ENCODE measurements at places on chromosomes 11 and 22.

- H3K27ac ChIP-seq: peak overlapping the region; percentile 15
- no peak overlapping the region for H3K4me3 ChIP-seq
- H3K4me1 ChIP-seq: peaks cover 40% of the 10 kb centered on the region
- H3K27me3 ChIP-seq: no peaks in the 10 kb centered on the region
- no peak for DNase-seq
These were observed 18.3 kb downstream of the SBF2 start for GRCh38 chr11:10275714-10276113.

- no peaks in the 10 kb centered on the region for H3K27me3 ChIP-seq
- H3K36me3 ChIP-seq: no peaks in the 10 kb centered on the region
- no peak for DNase-seq
These were observed 1077.9 kb downstream of the DLG2 start for GRCh38 chr11:84549217-84549616.

GRCh38 chr11:119584193-119585042 lies 144.6 kb downstream of the NECTIN1 start:
- H3K4me1 ChIP-seq: peaks cover 10% of the 10 kb centered on the region
- H3K4me3 ChIP-seq: peak overlapping the region; percentile 84
- no peaks in the 10 kb centered on the region for H3K36me3 ChIP-seq
- no peak overlapping the region for H3K27ac ChIP-seq

DNA sequence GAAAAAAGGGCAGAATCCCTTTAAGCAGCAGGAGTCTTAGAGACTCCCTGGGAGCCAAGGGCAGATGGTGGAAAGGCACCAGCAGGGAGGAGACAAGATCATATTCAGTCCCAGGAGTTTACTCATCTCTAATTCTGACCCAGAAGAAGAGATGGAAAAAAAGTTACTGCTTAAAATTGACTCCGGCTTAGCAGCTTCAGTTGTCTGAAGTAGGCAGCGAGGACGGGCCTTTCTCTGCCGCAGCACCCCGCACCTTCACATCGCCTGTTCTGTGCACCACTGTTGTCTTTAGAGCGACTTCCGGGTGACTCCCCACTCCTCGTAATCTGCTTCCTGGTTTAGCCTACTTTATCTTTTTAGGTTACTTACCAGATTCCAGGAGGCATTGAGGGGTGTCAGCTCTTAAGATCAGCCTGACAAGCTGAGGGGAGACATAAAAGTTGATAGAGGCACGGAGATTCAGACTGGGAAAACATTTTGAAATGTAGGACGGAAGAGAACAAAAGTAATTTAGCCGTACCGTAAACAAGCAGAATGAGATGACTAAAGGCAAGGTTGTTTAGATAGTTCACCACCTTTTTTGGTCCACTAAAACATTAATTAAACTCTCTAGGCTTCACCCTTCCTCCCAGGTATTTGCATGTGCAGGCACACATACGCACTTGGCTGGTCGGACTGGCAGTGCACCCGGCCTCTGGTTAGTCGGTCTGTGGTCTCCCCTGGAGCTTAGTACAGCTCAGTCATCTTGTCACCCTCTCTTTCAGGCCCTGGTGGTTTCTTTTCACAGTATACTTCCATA lies 74.3 kb downstream of the CECR2 start:
- no peak for DNase-seq
- peak overlapping the region; percentile 65 for H3K4me3 ChIP-seq
- peaks cover 11% of the 10 kb centered on the region for H3K4me1 ChIP-seq
- no peak overlapping the region for H3K27ac ChIP-seq
- H3K36me3 ChIP-seq: no peaks in the 10 kb centered on the region

DNA sequence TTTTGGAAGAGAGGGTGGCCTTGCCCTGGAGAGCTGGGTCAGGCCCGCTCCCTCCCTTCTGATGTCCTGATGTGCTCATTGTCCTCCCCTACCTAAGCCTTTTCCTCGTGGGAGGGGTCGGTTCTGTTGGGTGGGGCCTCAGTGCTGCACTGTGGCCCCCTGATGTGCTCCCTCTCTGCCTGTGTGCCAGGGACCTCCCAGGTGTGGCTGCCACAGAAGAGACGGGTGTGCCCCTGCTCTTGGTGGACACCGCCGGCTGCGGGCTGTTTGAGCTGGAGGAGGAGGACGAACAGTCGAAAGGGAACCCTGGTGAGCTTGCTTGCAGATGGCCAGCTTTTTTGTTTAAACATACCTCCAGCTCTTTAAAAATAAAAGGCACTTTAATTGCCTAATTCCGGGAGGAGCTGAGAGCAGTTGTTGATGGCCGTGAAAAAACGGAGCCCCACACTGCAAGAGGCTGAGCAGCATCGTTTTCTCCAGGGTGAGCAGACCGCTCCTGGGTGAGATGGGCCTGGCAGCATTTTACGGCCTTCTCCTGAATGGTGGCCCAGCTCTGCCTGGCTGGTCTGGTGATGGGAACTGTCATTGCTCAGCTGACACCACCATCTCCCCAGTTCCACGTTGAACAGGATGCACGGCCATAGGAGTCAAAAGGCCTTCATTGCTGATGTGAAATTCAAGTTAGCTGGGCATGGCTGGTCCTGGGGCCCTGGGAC lies 30.1 kb downstream of the IGHMBP2 start:
- DNase-seq: no peak
- no peak overlapping the region for H3K27ac ChIP-seq
- no peaks in the 10 kb centered on the region for H3K4me1 ChIP-seq
- no peaks in the 10 kb centered on the region for H3K27me3 ChIP-seq

DNA sequence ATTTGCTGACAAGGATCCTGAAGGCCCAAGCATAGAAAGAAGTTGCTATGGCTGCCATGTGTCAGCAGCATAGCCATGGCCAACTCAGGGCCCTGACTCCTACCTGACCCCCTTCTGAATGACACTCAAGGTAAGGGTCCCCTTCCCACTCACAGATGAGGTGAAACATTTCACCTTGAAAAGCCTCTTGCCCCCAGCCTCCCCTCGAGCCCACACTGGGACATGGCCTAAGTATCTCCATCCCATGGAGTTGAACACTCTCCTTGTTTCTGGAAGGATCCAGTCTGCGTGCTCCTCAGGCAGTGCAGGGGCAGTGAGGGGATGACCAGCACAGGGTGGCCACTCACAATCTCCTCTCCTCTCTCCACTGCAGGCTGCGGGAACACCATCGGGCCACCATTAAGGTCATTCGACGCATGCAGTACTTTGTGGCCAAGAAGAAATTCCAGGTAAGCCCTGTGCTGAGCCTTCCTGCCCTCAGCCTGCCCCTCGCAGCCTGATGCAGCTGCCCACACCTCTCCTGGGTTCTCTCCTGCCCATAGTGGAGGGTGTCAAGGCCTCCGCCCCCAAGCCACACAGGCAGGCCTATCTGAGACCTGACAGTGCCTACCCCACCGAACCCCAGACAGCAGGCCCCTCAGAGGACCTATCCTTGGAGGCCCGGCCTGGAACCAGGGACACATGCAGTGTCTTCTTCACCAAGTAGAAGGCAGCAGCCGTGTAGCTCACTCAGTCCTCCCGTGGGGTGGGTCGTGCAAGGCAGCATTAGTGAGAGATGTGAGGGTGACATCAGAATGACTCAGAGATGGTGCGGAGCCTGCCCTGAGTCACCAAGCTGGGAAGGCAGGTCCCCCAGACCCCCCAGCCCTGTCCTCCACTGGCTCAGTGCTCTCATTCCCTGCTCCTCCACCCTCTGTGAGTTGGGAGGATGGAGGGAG lies 68.9 kb upstream of the KCNQ1OT1 start:
- H3K36me3 ChIP-seq: no peaks in the 10 kb centered on the region
- H3K27ac ChIP-seq: no peak overlapping the region
- H3K4me1 ChIP-seq: peaks cover 17% of the 10 kb centered on the region
- DNase-seq: peak; percentile 82

GRCh38 chr11:33208150-33208549 lies 46.9 kb upstream of the CSTF3 start:
- DNase-seq: no peak
- peaks cover 5% of the 10 kb centered on the region for H3K36me3 ChIP-seq
- H3K4me1 ChIP-seq: no peaks in the 10 kb centered on the region
- no peak overlapping the region for H3K4me3 ChIP-seq
- H3K27me3 ChIP-seq: no peaks in the 10 kb centered on the region

- H3K27me3 ChIP-seq: peaks cover 6% of the 10 kb centered on the region
- H3K4me1 ChIP-seq: peaks cover 48% of the 10 kb centered on the region
- peak overlapping the region; percentile 67 for H3K27ac ChIP-seq
- 0 out of 2 replicates have a peak, but pooled peaks cover 5% of the 10 kb centered on the region for H3K36me3 ChIP-seq
- no peak for DNase-seq
- peak overlapping the region; percentile 94 for H3K4me3 ChIP-seq
These were observed 3.8 kb downstream of the CD81 start for GRCh38 chr11:2380807-2381350.

Measured in HFFc6 (cell line).